ENCODE measurements at places on chromosomes 16 and 17.
A peak's percentile ranks its signal among the peaks of the same experiment; 100 is the strongest.

- no peak for DNase-seq
Observed at GRCh38 chr17:58302919-58303585, 22.3 kb upstream of the MPO start.

GRCh38 chr17:58510075-58510474, 4.4 kb downstream of the MTMR4 start:
- DNase-seq, result no peak

DNA sequence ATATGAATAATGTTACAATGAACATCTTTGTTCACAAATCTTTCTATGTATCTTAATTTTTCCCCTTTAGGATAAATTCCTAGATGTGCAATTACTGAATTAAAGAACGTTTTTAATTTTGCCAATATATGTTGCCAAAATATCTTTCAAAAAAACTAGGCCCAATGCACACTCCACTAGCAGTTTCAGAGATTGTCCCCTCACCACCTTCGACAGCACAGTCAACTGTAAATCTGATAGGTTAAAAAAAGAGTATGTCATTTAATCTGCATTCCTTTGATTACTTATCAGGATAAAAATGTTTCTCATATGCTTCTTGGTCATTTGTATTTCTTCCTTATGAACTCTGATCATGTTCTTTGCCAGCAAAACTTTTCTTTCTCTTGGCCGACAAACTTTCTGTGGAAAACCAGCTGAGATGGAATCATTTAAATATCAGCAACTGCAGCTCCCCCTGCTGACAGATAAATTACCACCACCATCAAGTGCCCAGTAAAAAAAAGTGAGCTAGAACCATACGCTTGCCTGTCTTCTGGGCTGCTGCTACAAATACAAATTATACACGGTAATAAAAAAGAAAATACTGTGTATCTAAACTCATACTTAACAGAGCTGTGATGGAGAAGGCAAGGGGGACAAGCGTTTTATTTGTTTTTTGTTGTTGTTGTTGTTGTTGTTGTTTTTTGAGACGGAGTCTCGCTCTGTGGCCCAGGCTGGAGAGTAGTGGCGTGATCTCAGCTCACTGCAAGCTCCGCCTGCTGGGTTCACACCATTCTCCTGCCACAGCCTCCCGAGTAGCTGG, 19.6 kb upstream of the KANSL1 start:
- peak; percentile 83 for DNase-seq

- DNase-seq, result no peak
Observed at GRCh38 chr17:62085511-62086408, 20.7 kb upstream of the MED13 start.
